ENCODE measurements at places on chromosomes 12 and 14. TPM values are rescaled to one million over a fixed set of nuclear protein-coding genes. Genes with fewer than 3 reads are reported as not detected.

DNA sequence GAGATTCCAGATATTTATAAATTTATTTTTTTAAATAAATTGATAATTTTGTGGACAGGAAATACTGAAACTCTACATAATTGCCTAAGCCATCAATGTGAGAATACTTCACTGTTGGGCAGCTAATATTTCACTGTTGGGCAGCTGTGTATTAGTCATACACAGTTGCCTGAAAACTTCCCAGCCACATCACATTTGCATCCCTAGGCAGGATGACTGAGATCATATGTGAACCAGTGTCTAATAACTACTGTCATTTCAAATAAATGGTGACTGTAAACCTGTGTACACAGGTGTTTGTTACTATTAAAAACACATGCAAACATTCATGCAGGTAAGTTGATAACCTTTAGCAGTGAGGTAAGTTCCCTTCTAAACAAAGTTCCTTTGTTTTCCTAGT is 43.9 kb downstream of the TMTC3 start:
- no peak for DNase-seq

GRCh38 chr12:107109726-107110719 is 16.7 kb upstream of the CRY1 start:
- no peak for DNase-seq

DNA sequence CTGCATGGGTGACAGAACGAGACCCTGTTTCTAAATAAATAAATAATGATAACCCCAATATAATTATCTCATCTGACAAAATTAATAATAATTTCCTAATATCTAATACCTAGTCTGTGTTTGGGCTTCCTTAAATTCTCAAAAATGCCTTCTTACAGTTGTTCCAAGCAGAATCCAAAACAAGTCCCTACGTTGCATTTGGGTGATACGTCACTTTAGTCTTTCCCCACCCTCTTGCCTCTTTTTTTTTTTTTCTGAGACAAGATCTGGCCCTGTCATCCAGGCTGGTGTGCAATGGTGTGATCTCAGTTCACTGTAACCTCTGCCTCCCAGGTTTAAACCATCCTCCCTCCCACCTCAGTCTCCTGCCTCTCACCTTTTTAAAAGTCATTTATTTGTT is 26.7 kb downstream of the VEZT start:
- DNase-seq = no peak

The KRT83 gene
- not detected for polyA plus RNA-seq

Data from right renal cortex interstitium (tissue), 3 donors.